ENCODE measurements at places on chromosomes 13 and 19.

GRCh38 chr13:51231456-51231855 is 9.3 kb downstream of the FAM124A start:
- no peak for DNase-seq

- no peak for DNase-seq
These were observed 43.2 kb downstream of the BBC3 start for GRCh38 chr19:47187797-47188196.

DNA sequence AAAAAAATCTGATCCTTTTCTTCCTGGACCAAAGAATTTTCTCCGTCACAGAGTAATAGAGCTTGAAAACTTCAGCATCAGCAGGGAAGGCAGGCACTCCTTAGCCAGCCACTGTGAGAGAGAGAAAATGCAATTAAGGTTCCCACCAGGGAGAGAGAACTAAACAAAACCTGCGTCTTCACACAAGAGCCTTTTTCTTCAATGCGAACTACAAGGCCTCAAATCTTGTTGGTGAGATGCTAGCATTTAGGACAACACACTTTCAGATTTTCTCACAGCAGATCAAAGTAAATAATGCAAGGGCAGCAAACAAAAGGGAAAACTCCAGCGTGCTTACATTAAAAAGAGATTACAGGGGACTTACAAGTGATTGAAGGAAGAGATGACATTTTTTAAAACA is 80.1 kb downstream of the DACH1 start:
- no peak for DNase-seq

DNA sequence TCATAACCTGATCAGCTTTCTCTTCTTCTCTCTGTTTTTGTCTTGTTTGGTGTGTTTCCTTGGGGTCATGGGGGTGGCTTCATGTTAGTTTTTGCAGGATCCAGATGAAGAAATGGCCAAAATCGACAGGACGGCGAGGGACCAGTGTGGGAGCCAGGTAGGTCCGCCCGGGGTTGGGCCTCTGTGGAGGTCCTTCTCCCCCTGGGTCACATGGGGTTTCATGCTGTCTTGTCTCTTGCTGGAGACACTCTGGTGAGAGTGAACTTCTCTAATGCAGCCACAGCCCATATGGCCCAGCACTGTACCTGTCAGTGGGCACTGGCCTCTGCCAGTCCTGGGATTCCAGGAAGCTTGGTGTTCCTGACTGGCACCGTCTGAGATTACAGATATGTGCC is 1.1 kb downstream of the CCNE1 start:
- no peak for DNase-seq

DNA sequence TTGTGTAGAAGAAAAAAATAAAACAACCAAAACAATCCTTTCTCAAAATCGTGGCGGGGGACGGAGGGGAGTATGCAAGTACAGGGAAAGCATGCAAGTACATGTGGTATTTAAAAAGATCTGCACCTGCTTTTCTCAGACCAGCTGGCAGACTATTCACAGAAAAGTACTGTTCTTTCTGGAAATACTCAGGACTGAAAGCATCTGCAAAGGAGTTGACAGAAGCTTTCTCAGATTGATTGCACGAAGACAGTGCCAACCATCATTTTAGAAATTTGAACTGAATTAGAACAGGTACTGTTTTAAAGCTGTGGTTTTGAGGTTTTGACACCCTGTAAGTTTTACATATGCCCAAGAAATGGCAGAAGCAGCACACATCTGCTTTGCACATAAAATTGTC is 19.8 kb upstream of the PCDH8 start:
- no peak for DNase-seq

- DNase-seq: peak; percentile 92
These were observed 9.4 kb downstream of the SAMD4B start for GRCh38 chr19:39351537-39352064.

- DNase-seq: no peak
These were observed 276.1 kb downstream of the ABCC4 start for GRCh38 chr13:95025116-95025515.

GRCh38 chr19:46283771-46284170 is 13.1 kb upstream of the HIF3A start:
- no peak for DNase-seq

- no peak for DNase-seq
These were observed 17.7 kb upstream of the DPY19L3 start for GRCh38 chr19:32387701-32388392.
